ENCODE measurements at places on chromosomes 16 and 17.

GRCh38 chr17:81482673-81483072 is 29.9 kb downstream of the ACTG1 start:
- DNase-seq: no peak

DNA sequence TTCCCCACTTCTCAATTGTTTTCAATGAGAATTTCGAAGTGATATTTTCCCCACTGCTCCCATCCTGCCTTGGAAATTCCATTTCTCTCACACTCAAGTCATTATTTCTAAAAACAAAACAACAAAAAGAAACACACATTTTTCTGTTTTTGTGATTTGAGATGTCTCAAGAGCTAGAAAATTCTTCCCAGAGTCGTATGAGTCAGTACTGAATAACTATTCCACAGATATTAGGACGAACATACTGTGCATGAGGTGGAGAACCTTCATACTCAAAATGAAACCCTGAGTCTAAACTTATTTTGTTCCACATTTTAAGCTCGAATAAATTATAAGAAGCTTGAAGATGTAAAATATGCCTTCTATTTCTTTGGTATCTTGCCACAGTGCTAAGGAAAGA is 204.6 kb downstream of the SLC39A11 start:
- no peak for DNase-seq

- no peak for DNase-seq
Measured at GRCh38 chr17:40625311-40625710, 22.3 kb downstream of the SMARCE1 start.

DNA sequence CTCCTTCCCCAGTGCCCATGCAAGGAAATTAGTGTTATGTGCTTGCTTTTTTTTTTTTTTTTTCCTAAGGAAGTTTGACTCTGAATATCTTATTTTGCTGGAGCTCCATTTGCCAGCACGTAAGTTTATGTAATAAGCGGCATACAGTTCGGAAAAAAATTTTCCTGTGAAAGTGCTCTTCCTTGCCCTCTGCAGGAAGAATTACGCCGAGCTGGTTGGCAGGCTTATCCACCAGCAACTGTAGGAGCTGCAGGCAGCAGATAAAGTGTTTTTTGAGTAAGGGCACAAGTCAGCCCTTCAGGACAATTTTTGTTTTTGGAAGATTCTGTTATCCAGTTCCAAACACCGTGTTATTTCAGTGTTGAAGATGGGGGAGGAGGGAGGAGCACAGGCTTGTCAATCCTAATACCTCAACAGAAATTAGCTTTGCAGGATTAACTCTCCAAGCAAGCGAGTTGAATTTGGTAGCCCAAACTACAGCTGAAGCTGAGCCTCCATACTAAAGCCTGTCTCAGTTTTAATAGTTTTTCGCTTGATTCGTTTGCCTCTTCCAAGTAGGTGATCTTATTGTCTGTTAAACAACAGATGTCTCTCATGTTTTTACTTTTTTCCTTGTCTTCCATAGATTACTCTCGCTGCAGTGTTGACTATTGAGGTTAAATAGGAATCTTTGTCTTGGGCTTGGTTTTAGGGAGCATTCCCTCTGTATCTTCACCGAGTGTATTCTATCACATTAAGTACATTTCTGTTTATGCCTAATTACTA is 1.1 kb downstream of the SPECC1 start:
- no peak for DNase-seq

DNA sequence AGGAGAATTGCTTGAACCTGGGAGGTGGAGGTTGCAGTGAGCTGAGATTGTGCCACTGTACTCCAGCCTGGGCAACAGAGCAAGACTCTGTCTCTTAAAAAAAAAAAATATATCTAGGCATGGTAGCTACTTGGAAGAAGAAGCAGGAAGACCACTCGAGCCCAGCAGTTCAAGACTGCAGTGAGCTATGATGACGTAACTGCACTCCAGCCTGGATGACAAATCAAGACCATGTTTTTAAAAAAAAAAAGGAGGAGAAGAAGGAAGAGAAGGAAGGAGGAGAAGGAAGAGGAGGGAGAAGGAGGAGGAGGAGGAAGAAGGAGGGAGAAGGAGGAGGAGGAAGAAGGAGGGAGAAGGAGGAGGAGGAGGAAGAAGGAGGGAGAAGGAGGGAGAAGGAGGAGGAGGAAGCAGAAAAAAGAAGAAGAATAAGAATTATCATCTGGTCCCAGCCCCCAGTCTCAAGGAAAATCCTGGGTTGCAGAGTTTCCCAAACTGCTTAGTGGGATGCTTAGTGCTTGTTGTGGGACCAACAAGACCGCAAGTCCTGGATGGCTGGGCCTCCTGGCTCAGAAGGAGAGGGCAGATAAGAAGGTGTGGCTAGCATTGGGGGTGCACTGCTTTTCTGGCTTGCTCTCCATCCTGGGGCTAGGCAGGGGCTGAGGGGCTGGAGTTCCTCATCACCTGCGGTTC is 3.7 kb upstream of the DRC7 start:
- no peak for DNase-seq

DNA sequence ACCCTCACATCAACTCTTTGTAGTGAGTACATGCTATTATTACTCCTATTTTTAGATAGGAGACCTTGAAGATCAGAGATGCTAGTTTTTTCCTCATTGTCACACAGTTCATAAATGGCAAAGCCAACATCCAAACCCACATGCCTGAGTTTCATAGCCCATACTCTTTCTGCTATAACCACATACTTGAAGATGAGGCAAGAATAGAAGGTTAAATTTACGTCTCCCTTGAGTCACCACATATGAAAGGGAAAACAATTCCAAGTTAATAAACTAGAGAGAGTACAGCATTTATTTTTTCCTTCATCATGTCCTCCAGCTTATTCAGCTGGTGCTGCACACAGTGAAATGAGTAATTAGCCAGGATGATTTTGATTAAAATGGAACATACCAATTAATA is 23.7 kb downstream of the NUDT7 start:
- DNase-seq: no peak

DNA sequence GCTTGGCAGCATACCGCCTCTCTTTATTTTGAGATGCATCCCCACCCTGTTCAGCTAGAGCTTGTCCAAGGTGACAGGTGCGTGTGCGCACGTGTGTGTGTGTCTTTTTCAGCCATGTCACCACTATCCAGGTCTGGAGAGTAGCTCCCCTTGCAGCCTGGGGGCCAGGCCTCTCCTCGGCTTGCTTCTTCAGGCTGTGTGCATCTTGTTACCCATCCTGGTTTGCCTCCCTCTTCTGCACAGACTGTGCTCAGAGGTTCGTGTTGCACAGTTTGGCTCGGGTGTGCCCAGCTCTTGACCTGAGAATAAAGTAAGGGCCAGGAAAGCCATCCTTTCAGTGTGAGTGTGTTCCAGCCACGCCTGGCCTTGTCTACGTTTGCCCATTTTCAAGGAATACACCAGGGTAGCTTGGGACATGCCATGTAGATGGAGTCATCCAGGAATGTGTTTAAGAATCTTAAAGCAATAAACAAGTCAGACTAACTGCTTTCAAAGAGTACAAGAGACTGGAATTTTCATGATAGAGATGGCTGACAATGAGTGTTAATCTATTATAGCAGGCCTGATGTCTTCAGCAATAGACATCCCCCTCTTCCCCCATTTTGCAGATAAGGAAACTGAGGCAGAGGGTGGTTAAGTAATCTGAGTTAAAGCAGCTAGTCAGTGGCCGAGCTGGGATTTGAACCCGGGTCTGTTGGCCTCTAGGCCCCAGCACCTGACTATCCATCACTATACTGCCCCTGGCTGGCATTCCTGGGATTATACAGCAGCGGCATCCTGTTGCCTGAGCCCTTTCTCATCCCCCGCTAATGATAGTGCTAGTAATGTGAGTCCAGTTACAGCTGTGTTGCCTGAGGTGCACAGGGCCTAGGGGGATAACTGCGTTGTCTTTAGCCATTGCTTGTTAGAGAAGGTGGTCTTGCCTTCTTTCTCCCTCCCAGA is 77.9 kb downstream of the KSR1 start:
- DNase-seq: no peak

DNA sequence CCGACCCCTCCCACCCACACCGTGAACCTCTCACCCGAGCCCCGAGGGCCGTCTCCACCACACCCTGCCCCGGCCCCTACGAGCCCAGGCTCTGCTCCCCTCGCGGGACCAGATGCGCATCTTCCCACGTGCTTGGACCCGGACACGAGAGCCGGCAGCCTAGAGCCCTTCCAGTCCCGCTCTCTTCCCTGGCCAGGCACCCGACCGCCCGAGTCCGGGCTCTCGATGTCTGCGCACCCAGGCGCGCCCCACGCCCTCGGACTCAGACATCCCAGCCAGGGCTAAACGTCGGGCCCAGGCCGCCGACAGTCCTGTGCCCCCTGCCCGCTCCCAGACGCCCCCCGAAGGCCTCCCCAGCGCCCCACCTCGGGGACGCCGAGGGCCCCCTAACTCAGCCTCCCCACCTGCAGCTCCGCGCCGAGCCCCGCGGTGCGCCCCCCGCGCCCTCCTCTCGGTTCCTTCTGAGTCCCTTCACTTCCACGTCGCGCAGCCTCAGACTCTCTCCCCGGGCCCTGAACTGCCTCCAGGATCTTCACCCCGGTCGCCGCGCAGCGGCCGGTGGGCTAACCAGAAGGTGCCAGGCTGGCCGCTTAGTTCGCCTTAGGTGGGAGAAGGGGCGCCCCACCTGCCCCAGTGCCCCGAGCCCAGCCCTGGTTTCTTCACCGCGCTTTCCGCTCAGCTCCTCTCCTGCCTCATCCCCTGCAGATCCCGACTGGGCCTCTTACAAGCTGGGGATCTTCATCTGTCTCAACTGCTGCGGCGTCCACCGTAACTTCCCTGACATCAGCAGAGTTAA is 688 bp downstream of the ADAP2 start:
- DNase-seq: no peak

DNA sequence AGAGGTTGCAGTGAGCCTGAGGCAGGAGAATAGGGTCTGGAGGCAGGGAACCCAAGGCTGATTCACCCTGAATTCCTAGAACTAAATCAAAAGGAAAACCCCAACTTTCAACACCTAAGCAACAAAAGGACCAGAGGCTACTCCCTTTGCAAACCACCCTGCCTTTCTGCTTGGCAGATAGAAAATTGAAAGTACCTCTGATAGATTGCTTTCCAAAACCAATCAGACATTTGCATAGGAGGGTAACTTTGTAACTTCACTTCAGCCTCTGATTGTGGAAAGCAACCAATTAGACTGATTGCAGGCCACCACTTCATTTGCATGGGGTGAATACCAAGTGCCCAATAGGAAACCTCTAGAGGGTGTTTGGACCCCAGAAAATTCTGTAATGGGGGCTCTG is 10.9 kb upstream of the TMEM98 start:
- no peak for DNase-seq

- no peak for DNase-seq
Measured at GRCh38 chr16:75702242-75702641, 981 bp upstream of the DUXB start.

GRCh38 chr16:47342055-47342454 is 118.8 kb downstream of the ITFG1 start:
- DNase-seq: no peak

- no peak for DNase-seq
Measured at GRCh38 chr16:88744577-88745521, 38.5 kb downstream of the CTU2 start.

GRCh38 chr17:39196241-39196807 is 1.1 kb downstream of the CACNB1 start:
- no peak for DNase-seq

GRCh38 chr17:4331614-4332013 is 34.9 kb downstream of the UBE2G1 start:
- DNase-seq: no peak

DNA sequence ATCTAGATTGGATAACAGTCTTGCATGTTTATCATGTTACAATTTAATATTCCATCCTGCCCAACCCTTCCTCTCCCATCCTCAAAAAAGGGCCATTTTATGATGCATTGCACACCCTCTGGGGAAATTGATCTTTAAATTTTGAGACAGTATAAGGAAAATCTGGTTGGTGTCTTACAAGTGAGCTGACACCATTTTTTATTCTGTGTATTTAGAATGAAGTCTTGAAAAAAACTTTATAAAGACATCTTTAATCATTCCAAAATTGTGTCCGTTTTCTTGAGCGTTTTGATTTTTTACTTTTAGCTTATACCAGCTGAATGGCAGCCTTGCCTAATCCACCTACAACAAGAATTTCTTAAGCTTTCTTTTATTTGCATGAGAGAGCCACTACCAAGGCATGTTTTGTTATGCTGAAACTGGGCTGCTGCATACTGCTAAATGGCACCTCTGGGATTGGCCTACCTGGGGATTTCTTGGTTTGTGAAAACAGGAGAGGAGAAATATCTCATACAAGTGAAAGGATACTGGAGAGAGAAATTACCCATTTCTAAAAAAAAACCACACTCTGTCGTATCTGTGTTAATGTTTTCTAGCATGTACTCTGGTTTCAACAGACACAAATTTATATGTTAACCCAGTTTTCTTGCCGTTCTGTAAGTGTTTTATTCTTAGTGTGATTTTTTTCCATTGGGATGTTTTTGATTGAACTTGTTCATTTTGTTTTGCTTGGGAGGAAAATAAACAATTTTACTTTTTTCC is 52.2 kb downstream of the TUBD1 start:
- DNase-seq: no peak

GRCh38 chr16:23131931-23132621 is 17.2 kb downstream of the USP31 start:
- no peak for DNase-seq

DNA sequence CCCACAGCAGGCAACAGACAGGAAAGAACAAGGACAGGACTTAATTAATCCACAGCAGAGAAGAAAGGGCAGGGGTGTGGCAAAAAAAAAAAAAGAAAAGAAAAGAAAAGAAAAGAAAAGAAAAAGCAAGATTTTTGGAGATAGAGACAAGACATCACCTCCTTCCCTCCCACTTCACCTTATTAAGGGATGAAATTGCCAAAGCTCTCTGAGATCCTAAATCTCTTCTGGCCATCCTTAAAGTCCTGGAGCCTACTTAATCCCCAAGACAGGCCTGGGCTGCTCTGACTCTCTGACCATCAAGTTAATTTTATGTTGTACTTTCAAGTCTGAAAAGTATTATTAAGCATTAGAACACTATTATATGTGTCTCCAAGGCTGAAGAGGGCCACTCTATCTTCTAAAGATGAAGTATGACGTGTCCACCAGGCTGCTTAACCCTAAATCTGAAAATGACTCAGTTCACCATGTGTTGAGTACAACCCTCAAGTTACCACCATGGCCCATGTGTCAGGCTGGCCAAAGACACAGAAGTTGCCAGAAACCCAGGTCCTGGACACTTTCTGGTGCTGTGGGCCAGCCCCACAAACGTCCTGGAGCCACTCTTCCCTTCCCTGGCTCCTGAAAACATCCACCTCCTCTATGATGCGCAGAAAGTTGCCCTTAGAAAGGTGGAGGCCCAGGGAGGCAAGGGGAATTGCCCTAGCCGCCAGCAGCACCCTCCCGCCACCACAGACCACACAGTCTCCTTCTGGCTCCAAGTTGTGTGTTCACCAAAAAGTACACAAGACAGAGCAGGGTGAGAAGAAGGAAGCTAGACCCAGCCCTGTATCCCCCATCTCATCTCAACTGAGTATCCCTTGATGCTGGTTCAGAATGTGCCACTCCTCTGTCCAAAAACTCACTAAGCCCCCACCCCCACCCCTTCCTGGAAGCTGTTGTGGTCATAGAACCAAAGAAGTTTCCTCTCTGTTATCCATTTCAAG is 2.7 kb downstream of the SOCS1 start:
- DNase-seq: no peak

Data from stimulated activated CD4-positive, alpha-beta T cell treated with anti-CD3 and anti-CD28 coated beads, Interleukin-15, amount 100 ng/mL, for 48 hours (primary cell).